ENCODE measurements at places on chromosomes 4 and X. TPM values are rescaled to one million over a fixed set of nuclear protein-coding genes. Genes with fewer than 3 reads are reported as not detected.

The TRIM60 gene
- not detected for total RNA-seq

The MAGEB2 gene
- total RNA-seq: not detected

The SPOCK3 gene
- not detected for total RNA-seq

The PNMA5 gene
- total RNA-seq: not detected

The MAGEA12 gene
- total RNA-seq: 0.15 TPM

The PDE6B gene
- not detected for total RNA-seq

The USP17L12 gene
- total RNA-seq: not detected

DNA sequence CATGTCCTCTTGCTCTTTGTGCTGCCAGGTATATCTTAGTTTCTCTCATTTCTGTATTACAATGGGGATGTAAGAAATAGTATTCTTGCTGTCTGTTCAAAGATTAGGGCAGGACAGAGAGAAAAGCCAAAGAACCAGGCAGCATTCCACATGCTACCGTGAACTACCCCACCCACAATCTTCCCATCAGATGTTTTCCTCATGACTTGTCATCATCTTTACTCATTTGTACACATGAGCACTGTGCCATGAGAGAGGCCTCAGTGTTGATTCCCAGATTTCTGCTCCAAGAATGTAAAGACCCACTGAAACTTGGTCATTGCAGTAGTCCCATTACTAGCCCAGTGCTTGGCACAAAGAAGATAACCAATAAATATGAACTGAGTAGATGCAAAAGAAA lies 354.6 kb upstream of the RASGEF1B start:
- no peak for DNase-seq

DNA sequence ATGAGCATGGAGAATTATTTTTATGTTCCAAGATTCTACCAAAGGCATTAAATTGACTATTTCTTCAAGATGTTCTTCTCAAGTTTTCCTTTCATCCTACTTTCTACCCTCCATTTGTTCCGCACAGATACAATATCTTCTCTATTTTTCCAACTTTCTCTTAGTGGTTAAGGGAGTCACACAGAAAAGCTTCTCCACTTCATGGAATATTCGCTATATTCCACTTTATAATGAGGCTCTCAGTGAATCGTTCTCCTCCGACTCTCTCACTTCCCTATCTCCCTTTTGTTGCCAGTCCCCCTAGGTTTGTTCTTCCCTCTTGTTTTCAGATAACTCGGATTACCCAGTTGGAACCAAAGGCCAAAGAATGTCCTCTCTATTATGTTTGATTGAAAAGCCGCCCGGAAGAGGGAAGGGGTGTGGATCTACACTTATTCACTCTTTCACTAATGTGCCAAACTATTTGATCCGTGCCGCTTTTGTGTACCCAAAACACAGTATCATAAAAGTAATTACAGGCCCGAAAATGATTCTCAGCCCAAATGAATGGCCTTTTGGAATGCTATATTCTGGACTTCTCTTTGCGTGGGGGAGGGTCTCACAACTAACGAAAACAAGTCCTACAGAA lies 1.2 kb downstream of the SH3D19 start:
- DNase-seq: no peak

DNA sequence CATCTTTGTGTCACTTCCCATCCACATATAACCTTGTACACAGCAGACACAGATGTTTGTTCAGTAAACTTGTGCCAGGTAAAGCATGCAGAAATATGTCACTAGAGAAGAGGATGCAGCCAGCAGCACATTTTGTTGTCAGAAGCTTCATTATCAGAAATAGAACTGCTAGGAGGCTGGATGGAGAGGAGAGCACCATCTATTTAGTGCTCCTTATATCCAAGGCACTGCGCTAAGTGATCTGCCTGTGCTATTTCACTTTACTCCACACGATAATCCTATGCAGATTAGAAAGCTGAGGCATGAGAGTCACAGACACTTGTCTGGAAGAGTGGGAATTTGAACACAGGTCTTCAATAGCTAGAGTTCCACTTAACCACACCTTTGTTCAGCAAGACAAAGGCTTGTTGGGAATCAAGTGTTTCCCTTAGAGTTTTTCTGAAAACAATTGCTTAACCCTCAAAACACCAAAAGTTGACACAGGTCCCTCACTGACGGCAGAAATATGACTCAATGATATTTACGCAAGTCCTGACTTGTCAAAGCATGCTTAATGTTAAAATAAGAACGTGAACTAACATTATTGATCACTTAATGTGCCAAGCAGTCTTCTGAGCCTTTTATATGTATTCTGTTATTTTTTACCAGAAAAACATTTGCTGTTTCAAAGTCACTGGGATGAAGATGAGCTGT lies 1.2 kb upstream of the QDPR start:
- no peak for DNase-seq

DNA sequence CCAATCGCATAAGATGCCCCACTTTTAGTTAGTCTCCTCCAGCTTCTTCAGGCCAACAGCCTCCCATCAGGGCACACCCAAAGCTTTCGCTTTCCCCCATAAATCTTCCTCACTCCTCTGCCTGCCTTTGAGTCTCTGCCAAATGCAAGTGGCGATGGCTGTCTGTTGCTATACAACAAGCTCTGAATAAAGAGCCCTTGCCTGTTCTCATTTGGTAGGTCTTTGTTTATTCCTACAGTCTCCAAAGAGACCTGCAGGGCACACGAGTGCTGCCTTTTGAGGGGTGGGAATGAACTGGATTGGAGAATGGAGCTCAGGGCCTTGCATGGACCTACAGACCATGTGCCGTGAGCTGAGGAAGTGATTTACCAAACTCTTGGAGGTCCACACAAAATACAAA lies 52.2 kb upstream of the SOD3 start:
- DNase-seq: no peak

- DNase-seq: no peak
Measured at GRCh38 chr4:150782311-150782710, 200.4 kb downstream of the MAB21L2 start.

- DNase-seq: no peak
Measured at GRCh38 chrX:100409610-100410590, at the start of gene PCDH19. Gene PCDH19, minus strand, starts transcription at chrX:100410273. Its CDS starts 1,676 bp downstream, at chrX:100408597.

GRCh38 chr4:169367826-169368225 lies 97.1 kb upstream of the SH3RF1 start:
- no peak for DNase-seq

DNA sequence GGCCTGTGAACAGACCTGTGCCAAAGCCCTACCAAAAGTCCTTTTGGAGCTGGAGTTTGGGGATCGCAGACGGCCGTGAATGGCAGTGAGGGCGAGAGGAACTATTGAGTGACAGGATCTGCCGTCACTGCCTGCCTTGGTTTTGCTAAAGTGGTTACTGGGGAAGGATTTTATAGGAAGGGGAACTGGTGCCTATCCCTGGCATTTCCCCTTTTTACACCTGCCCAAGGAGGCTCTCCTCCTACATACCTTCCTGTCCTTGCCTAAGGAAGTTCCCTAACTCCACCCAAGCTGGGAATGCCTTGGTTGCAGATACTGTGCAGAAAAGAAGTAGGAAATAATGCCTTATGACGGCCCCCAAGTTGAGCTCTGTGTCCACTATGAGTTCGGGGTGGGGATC lies 14.5 kb downstream of the LONRF3 start:
- DNase-seq: no peak

- DNase-seq: no peak
Measured at GRCh38 chr4:51868449-51868847, 25.5 kb downstream of the DCUN1D4 start.

GRCh38 chr4:130056286-130056685 lies 960.3 kb downstream of the C4orf33 start:
- no peak for DNase-seq

- no peak for DNase-seq
Measured at GRCh38 chr4:6989331-6989923, 53.7 kb upstream of the TADA2B start.

- no peak for DNase-seq
Measured at GRCh38 chr4:173398220-173398619, 696 bp downstream of the SCRG1 start.

All from HFFc6 (cell line).